ENCODE measurements at places on chromosomes 5 and 9.

DNA sequence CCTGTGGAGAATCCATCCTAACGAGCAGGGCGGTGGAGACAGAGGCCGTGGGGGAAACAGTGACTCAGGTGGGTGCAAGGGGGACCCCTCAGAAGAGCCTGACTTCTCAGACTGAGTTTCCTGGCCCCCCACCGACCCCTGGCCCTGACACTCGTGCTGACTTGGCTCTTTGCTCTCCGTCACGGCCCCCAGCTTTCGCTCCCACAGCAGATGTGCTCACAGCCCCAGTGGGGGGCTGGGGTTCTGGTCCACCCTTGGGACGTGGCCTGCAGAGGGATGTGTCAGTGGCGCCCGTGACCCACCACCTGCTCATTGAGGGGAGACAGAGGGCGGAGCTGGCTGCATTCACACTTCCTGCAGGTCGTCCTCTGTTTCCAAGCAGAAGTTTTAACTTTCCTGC, 62.9 kb upstream of the IRX4 start:
- no peak for DNase-seq

DNA sequence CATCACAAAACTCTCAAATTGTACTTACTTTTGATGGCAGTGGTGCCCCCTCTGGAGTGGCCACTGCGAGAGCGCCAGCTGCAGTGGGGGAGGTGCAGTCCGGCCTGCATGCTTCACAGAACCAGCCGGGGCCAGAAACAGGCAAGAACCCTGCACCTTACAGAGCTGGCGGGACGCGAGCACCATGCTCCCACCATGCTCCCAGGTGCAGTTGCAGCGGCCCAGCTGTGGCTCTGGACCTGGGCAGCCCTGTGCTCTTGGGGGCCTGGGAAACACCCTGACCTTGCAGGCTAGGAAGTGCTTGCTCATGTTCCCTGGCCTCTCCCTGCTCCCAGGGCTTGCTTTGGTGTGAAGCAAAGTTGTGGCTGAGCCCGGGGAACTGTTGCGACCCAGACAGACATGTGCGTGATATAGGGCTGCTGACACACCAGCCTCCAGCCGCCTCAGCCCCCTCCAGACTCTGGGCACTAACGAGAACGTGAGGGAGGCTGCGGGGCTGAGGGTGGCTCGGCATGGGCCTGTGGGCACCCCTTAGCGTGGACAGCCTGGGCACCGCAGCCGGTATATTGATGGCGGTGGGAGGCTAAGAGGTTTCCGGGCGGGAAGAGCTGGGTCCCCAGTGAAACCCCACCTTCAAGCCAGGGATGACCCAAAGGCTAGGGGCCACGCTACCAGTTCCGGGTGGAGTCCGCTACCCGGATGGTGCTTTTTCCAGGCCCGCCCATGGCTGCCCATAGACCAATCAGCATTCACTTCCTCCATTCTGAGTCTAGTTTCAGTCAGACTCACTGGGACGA, 1809.9 kb upstream of the ACO1 start:
- no peak for DNase-seq

DNA sequence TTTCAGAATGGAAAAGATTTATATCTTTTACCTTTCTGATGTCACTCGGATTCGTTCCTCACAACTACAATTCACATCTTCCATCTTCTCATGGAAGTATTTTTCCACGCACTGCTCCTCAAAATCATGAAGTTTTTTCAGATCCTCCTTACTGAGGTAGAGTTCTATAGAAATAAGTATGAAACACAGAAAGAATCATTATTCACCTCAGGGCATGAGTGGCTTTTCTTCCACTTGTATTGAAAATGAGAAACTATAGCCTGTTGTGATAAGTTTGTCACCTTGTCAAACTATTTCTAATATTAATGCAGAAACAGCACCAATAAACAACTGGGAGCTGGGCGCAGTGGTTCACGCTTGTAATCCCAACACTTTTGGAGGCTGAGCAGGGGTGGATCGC, 116.0 kb downstream of the TRPM6 start:
- no peak for DNase-seq

- DNase-seq, result no peak
These were observed 144.9 kb downstream of the PRKACG start for GRCh38 chr9:68869022-68869421.

- DNase-seq, result no peak
These were observed 73.8 kb downstream of the MRPL36 start for GRCh38 chr5:1725641-1726468.

DNA sequence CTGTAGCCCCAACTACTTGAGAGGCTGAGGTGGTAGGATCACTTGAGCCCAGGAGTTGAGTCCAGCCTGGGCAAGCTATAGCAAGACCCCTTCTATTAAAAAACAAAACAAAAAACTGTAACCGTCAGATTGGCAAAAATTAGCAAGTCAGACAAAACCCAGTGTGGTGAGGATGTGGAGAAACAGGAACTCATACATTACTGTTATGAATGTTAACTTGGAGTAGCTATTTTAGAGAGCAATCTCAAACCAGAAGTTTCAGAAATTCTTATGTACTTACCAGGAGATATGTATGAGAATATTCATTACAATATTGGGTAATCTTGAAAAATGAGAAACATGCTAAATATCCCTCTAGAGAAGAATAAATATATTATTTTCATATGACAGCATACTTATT, 120.3 kb downstream of the INVS start:
- no peak for DNase-seq

- DNase-seq, result no peak
These were observed 132.8 kb downstream of the CRB2 start for GRCh38 chr9:123488722-123489321.

GRCh38 chr5:123450640-123451039, 27.4 kb upstream of the CEP120 start:
- DNase-seq, result no peak

GRCh38 chr5:109028608-109029299, 281.1 kb downstream of the FER start:
- no peak for DNase-seq

DNA sequence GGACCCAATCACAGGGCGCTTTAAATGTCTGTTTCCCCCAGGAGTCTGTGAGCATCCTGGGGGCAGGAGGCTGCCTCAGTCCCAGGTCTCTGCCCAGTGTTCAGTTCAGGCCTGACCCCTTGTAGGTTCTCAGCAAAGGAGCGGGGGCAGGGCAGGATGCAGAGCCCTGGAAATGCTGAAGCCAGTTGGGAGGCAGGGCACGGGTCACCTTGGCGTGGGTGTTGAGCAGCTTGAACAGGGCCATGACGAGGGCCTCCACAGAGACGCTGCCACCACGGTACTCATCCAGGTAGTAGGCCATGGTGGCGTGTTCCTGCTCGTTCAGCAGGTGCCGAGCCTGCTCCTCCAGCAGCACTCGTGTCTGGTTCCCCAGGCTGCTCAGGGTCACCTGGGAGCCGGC, 36.3 kb upstream of the AKNA start:
- DNase-seq, result no peak

DNA sequence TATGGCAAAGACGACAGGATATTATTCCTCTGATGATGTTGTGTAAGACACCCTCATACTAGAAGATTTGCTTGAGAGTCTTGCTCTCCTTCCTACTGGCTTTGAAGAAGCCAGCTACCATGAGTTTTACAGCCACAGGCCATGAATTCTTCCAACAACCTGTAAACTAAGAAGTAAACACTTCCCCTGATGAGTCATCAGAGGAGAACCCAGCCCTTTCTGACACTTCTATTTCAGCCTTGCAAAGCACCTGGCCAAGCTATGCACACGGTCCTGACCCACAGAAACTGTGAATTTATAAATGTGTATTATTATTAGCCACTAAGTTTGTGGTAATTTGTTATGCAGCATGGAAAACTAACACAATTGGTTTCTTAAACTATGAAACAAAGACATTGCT, 288.8 kb upstream of the ADAMTSL1 start:
- no peak for DNase-seq

DNA sequence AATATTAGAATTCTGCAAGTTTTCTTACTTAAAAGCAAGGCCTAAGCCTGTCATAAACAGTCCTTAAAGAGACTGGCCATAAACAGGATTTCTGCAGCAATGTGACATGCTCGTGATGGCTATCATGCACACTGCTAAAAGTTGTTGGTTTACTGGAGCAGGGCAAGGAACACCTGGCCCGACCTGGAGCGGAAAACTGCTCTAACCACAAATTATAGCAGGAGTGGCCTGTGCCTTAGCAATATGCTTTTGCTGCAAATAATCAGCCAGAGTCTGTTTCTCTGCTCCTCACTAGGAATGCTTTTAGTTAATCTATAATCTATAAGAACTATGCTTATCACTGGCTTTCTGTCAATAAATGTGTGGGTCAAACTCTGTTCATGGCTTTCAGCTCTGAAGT, 322.9 kb upstream of the RPS23 start:
- DNase-seq, result no peak

GRCh38 chr5:107402434-107403227, 268.1 kb downstream of the EFNA5 start:
- no peak for DNase-seq

GRCh38 chr5:160471761-160472160, 50.1 kb downstream of the PTTG1 start:
- no peak for DNase-seq

- no peak for DNase-seq
These were observed 163.7 kb upstream of the ELL2 start for GRCh38 chr5:96125231-96125891.

DNA sequence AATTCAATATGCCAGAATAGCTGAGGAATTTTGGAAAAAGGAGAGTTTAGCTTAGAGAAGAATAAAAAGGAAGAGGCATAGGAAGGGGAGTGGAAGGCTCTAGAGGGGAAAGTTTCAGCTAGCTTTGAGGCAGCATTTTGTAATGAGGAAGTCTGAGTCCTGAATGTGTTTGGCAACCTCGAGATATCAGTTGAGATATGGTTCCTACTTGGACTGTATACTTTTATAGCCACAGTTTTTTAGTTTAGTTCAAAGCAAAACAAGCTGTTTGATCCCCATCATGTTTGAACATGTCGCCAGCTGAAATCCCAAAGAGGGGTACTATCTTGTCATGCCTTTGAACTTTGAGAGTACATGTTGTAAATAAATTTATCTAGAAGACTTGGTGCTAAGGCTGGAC, 559.0 kb upstream of the FTMT start:
- no peak for DNase-seq

GRCh38 chr9:20618361-20618802, 3.9 kb downstream of the MLLT3 start:
- DNase-seq, result no peak

- no peak for DNase-seq
These were observed 165.1 kb downstream of the RNF180 start for GRCh38 chr5:64330728-64331231.

DNA sequence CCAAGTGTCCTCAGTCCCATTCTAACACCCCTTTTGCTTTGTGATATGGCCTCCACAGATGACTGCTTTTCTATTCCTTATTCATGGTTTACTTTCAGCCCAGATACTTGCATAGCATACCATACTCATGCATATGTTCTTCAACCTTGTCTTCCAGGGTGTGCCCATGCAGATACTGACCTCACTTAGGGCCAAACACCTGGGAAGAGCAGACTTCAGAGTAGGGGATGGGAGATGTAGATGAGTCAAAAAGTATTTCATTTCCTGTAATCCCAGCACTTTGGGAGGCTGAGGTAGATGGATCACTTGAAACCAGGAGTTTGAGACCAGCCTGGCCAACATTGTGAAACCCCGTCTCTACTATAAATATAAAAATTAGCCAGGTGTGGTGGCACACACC, 58.3 kb downstream of the NRG2 start:
- DNase-seq, result no peak

DNA sequence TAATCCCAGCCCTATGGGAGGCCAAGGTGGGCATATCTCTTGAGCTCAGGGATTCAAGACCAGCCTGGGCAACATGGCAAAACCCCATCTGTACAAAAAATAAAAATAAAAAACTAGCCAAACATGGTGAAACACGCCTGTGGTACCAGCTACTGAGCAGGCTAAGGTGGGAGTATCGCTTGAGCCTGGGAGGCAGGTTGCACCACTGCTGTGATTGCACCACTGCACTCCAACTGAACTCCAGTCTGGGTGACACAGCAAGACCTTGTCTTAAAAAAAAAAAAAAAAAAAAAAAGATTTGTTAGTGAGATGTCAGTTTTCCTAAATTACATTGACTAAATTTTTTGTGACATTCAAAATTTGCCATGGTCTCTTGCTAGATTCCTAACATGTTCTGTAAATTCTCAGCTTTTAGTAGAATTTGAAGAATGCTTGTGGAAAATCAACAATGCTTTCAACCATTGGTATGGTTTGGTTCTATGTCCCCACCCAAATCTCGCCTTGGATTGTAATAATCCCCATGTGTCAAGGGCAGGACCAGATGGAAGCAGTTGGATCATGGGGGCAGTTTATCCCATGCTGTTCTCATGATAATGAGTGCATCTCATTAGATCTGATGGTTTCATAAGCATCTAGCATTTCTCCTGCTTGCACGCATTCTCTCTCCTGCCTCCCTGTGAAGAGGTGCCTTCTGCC, 236.1 kb downstream of the ARRDC3 start:
- DNase-seq, result no peak

DNA sequence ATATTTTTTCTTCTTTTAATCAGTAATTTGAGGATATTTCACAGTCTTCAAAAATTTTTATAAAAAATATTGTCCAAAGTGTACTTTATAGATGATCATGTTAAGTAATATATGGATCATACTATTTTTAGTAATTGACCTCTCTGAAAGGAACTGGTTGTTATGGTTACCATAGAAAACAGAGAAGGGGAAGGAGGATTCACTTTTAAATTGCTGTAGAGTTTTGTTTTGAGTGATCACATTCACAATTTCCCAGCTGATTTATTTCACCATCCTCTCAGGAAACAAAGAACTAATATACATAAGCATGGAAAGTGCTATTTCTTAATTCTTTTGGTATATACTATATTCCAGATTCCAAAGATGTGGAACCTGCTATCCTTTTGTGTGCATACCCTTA, 56.5 kb upstream of the NREP start:
- no peak for DNase-seq

- DNase-seq, result no peak
These were observed 350.9 kb upstream of the PCSK5 start for GRCh38 chr9:75539523-75539922.

DNA sequence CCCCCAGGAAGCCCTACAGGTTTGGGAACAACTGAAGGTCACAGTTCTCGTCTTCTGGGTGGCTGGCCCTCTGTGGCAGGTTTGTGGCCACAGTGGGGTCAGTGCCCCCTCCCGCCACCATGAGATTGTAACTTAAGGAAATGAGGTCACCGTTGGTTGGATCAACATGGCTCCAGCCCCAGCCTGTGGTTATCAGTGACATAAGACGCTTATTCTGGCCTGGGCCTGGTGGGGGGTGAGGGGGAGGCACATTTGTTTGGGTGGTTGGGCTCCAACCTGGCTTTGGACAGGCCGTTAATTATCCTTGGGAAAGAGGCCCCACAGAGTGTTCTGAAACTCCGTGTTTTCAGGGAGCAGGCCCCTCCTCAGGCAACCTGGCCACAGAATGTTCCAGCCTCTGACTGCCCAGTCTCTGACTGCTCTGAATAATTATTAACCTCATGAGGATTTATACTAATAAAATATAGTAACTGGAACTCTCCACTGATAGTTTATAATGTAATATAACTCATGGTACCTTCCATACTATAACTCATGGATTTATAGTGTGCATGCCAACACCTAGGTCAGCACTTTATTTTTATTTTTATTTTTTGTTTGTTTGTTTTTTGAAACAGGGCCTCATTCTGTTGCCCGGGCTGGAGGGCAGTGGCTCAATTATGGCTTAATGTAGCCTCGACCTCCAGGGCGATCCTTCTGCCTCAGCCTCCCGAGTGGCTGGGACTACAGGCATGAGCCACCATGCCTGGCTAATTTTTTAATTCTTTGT, 58.0 kb upstream of the RPL26L1 start:
- peak; percentile 40 for DNase-seq

- no peak for DNase-seq
These were observed 51.2 kb upstream of the ADRA1B start for GRCh38 chr5:159864885-159865691.

- no peak for DNase-seq
These were observed 164.0 kb upstream of the RAD23B start for GRCh38 chr9:107118863-107119624.

Measured in AG08396 (cell line).